Naive thymus-derived CD4-positive, alpha-beta T cell (primary cell): ENCODE measurements at places on chromosomes 5 and 9. TPM values are rescaled to one million over a fixed set of nuclear protein-coding genes. Genes with fewer than 3 reads are reported as not detected.

The ADAMTS2 gene
- not detected for polyA plus RNA-seq

The NACC2 gene
- 0.92 TPM for polyA plus RNA-seq

The C9orf50 gene
- not detected for polyA plus RNA-seq

The IGFBPL1 gene
- not detected for polyA plus RNA-seq

The RNF208 gene
- polyA plus RNA-seq, result not detected

The MOCS2 gene
- polyA plus RNA-seq, result 44.9 TPM

The IQGAP2 gene
- polyA plus RNA-seq, result 19.0 TPM

The SAXO1 gene
- 0.45 TPM for polyA plus RNA-seq

The FRRS1L gene
- polyA plus RNA-seq, result not detected

The FOXD4L3 gene
- polyA plus RNA-seq, result not detected

- no peak for DNase-seq
- H3K36me3 ChIP-seq, result no peaks in the 10 kb centered on the region
- H3K4me3 ChIP-seq, result no peak overlapping the region
Measured at GRCh38 chr5:166916021-166916420, 1375.4 kb upstream of the WWC1 start.

DNA sequence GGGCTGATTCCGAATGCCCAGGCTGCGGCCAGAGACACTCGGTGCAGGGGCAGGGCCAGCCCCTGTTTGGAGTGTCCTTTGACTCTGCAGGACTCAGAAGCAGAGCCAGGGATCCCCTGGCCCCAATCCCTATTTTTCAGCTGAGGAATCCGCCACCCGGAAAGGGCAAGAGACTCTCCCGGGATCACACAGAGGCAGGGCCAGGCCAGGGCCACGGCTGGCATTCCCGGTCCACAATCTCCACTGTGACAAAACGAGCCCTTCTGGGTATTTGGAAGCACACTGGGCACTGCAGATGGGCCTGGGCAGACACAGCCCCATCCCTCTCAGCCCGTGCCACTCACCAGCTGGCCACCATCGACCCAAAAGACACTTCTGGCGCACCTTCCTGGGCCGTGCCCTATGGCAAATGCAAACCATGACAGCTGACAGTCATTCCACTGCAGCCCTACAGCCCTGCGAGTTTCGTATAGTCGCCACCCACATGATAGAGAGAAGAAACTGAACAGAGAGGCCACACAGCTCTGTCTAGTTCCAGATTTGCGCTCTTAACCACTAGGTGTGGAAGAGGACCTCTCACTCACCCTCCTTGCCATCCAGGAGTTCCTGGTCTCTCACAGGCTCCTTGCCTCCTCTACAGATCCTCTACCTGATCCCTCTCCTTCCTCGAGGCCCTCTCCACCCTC is 13.3 kb downstream of the NR5A1 start:
- H3K4me1 ChIP-seq, result no peaks in the 10 kb centered on the region
- H3K27ac ChIP-seq, result no peak overlapping the region
- H3K4me3 ChIP-seq, result no peak overlapping the region
- DNase-seq, result no peak
- H3K27me3 ChIP-seq, result no peaks in the 10 kb centered on the region
- H3K36me3 ChIP-seq, result no peaks in the 10 kb centered on the region

DNA sequence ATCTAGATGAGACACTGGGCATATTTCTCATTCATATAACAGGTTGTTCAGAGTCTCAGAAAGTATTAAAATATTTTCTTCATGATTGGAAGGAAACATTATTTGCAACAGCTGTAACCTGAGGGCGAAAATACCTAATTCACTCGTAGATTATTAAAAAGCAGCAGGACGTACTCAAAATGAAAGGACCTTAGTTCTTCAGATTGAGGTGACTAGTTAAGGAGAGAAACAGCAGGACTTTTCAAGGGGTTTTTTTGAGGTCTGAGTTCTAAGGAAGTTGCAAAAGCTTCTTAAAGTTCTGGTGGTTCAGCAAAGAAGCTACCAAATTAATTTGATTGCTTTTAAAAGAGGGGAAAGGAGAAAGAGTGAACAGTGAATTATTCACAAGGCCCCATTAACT is 174.9 kb downstream of the TMEM161B start:
- H3K4me3 ChIP-seq, result no peak overlapping the region
- no peaks in the 10 kb centered on the region for H3K36me3 ChIP-seq
- no peaks in the 10 kb centered on the region for H3K27me3 ChIP-seq
- H3K27ac ChIP-seq, result no peak overlapping the region
- DNase-seq, result no peak

DNA sequence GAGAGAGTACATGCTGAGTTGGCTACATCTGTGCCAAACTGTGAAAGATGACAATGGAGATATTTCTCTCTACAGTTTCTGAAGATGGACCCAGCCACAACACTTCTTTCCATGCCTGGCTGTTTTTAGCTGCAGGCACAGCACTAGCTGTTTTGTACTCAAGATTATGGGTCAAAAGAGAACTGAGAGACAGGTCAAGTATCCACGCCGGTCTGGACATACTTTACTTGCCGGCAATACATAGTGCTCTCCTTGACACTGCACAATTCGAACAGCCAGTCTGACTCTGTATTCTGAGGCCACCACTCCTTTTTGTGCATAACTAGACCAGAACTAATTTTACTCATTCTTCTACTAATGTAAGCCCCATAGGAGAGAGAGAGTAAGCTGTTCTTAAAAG is 2.6 kb downstream of the PRLR start:
- H3K4me3 ChIP-seq, result no peak overlapping the region
- DNase-seq, result no peak
- H3K27ac ChIP-seq, result no peak overlapping the region

DNA sequence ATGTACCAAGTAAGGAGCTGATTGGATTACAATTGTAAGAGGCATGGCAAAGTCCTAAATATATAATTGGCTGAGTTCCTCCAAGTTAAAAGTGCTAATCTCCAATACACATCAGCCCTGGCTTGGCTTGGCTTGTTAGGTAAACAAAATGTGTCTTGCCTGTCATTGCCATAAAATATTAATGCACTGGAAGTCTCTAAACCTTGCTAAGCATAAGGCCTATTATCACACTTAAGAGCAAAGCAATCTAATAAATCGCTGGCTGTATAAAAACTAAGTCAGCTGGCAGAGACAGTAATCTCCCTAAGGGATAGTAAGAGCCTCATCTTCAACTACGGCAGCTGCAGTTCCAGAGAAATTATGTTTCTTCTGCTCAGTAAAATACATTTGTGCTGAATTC is 418.6 kb upstream of the GRAMD2B start:
- no peaks in the 10 kb centered on the region for H3K36me3 ChIP-seq
- H3K27ac ChIP-seq, result no peak overlapping the region
- H3K4me3 ChIP-seq, result no peak overlapping the region
- no peaks in the 10 kb centered on the region for H3K4me1 ChIP-seq

DNA sequence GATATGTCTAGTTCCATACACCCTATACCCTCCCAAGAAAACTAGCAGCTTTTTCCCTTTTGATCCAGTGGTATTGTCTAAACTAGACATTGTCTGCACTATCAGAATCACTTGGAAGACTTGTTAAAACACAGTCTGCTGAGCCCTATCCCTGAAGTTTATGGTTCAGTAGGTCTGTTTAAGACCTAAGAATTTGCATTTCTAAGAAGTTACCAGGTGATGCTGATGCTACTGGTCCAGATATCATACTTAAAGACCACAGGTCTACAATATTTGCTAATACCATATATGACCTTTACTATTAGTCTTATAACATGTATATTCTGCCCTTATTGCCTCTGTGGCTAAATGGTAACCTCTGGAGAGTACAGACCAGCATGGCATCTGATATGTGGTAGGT is 23.3 kb downstream of the SKIC3 start:
- DNase-seq, result no peak
- no peak overlapping the region for H3K4me3 ChIP-seq
- H3K27ac ChIP-seq, result no peak overlapping the region

DNA sequence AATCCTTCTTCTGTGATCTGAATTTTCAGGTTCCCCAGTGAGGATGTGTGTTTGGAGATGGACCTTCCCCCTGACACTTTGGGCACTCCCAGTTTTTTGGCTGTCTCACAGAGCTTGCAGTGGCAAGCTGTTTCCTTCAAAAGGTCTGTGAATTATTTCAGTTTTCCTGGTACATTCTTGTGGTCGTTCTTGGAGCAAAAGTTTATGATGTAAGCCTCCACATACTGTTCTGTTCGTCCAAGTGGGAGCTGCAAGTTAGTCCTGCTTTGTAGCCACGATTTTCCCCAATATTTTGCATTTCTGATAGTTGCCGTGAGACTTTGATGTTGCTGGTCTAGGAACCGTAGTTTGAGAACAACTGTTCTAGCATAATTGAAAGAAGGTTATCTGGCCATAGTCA is 88.3 kb downstream of the MTAP start:
- no peak overlapping the region for H3K4me3 ChIP-seq
- DNase-seq, result no peak
- no peaks in the 10 kb centered on the region for H3K27me3 ChIP-seq
- no peaks in the 10 kb centered on the region for H3K4me1 ChIP-seq
- H3K36me3 ChIP-seq, result no peaks in the 10 kb centered on the region

- no peaks in the 10 kb centered on the region for H3K36me3 ChIP-seq
- no peak for DNase-seq
- no peaks in the 10 kb centered on the region for H3K4me1 ChIP-seq
- H3K4me3 ChIP-seq, result no peak overlapping the region
- H3K27me3 ChIP-seq, result no peaks in the 10 kb centered on the region
- no peak overlapping the region for H3K27ac ChIP-seq
Measured at GRCh38 chr5:83353774-83354173, 117.8 kb upstream of the VCAN start.

GRCh38 chr5:141753971-141754713 is 72.1 kb upstream of the ARAP3 start:
- H3K4me1 ChIP-seq, result no peaks in the 10 kb centered on the region
- peak; percentile 28 for DNase-seq
- H3K4me3 ChIP-seq, result no peak overlapping the region
- H3K27ac ChIP-seq, result no peak overlapping the region

- no peak for DNase-seq
- no peak overlapping the region for H3K27ac ChIP-seq
- H3K27me3 ChIP-seq, result no peaks in the 10 kb centered on the region
- no peaks in the 10 kb centered on the region for H3K4me1 ChIP-seq
- H3K36me3 ChIP-seq, result no peaks in the 10 kb centered on the region
Measured at GRCh38 chr5:136740228-136740627, 374.9 kb upstream of the TRPC7 start.

GRCh38 chr5:108857905-108858304 is 110.2 kb downstream of the FER start:
- no peaks in the 10 kb centered on the region for H3K36me3 ChIP-seq
- no peak overlapping the region for H3K4me3 ChIP-seq
- H3K4me1 ChIP-seq, result no peaks in the 10 kb centered on the region
